ENCODE measurements at places on chromosomes 11 and 22. TPM values are rescaled to one million over a fixed set of nuclear protein-coding genes. Genes with fewer than 3 reads are reported as not detected.

- peak; percentile 77 for DNase-seq
Observed at GRCh38 chr11:2945031-2945756, 16.0 kb upstream of the PHLDA2 start.

- no peak for DNase-seq
Observed at GRCh38 chr22:39949964-39950737, 10.0 kb upstream of the TMA7B start.

PKDREJ gene
- not detected for total RNA-seq

GRCh38 chr11:46537537-46538295, 56.1 kb downstream of the AMBRA1 start:
- peak; percentile 79 for DNase-seq

All from activated naive CD4-positive, alpha-beta T cell treated with anti-CD3 and anti-CD28 coated beads for 36 hours (primary cell).